ENCODE measurements at places on chromosomes 7 and 10.

- DNase-seq, result no peak
Observed at GRCh38 chr7:105315357-105315756, 73.4 kb downstream of the SRPK2 start.

- no peak for DNase-seq
Observed at GRCh38 chr10:132873395-132873794, 69.0 kb downstream of the CFAP46 start.

GRCh38 chr10:114131094-114131493, 42.9 kb downstream of the CCDC186 start:
- no peak for DNase-seq

DNA sequence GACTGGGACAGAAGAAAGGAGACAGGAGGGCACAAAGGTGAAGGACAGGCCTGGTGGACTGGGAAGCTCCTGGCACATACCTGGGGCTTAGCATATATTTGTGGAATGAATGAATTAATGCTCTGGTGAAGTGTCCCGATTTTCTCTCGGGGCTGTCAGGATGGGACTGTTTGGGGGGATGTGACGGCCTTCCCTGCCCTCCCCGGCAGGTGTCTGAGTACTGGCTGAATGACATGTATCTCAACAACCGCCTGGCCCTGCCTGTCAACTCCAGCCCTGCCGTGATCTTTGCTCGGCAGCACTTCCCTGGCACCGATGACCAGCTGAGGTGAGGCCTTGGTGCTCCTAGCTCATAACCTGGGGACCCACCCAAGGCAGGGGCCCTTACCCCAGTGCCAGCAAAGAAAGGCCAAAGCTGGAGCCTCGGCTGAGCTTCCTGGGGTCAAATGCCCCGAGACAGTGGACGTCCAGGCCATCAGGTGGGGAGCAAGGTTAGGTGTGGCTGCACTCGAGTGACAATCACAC, 6.5 kb downstream of the CHAT start:
- no peak for DNase-seq

DNA sequence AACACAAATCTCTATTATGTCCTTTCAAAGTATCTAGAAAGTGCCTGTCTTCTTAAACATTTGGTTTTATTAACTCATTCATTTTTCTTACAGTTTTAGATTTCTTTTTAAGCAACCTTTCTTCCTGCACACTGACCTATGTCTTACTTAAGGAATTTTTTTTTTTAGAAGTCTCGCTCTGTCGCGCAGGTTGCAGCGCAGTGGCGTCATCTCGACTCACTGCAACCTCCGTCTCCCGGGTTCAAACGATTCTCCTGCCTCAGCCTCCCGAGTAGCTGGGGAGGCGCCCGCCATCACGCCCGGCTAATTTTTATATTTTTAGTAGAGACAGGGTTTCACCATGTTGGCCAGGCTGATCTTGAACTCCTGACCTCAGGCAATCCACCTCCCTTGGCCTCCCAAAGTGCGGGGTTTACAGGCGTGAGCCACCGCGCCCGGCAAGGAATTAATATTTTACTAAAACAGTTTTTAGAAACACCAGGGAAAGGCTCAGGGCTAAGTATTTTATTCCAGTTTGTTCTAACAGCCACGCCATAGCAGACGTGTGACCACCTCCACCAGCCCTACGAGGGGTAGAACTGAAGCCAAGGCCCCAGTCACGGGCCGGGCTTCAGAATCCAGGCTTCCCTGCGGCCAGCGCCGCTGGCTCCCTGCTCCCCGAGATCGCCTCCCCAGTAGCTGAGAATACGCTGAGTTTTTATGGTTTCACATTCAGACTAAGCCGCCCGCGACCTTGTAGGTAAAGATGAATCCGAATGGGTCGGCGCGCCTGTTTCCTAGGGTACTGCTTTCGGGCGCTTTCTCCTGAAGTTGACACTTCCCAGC, 941 bp upstream of the LUC7L2 start:
- DNase-seq, result no peak

GRCh38 chr7:117493460-117493859, 13.6 kb downstream of the CFTR start:
- no peak for DNase-seq

DNA sequence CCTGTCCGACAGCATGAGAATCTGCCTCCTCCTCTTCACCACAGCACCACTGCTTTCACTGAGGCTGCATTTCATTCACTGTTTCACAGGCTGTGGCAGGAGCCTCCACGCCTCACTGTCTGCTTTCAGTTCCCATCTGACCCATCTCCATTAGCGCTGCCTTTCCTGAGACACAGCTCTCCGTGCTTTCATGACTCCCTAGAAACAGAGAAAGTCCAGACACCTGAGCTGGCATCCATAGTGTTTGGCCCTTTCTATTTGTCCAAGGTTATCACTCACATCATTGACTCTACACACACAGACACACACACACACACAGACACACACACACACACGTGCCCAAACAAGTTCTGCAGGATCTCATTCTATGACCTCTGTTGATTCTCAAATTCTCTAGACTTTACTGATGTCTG, 5.2 kb downstream of the LGI1 start:
- no peak for DNase-seq

- no peak for DNase-seq
Observed at GRCh38 chr7:79221211-79221610, 232.3 kb downstream of the MAGI2 start.

DNA sequence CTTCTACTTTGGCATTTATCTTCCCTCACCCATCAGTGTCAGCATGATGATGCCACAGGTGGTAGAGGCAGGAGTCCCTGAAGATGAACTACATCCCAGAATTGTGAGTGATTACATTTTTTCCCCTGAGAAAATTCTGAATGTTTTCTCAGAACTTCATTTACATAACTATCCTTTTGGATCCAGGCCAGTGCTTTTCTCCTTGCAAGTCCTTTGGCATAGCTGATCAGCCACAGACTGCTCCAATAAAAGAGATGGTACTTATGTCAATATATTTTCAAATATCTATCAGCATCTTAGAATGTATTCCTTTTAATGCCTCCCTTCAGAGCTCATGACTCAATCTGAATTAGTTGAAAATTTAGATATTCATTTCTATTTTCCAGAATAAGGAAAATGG, 135.5 kb downstream of the IQUB start:
- DNase-seq, result no peak

GRCh38 chr10:72689660-72690059, 2.3 kb upstream of the MCU start:
- no peak for DNase-seq

GRCh38 chr10:103442031-103442461, 10.1 kb downstream of the CALHM2 start:
- DNase-seq, result no peak

- DNase-seq, result no peak
Observed at GRCh38 chr7:91446819-91447218, 182.6 kb downstream of the FZD1 start.

GRCh38 chr7:155482511-155483183, 24.7 kb downstream of the EN2 start:
- DNase-seq, result no peak

- no peak for DNase-seq
Observed at GRCh38 chr7:80346704-80347103, 165.2 kb downstream of the GNAT3 start.

DNA sequence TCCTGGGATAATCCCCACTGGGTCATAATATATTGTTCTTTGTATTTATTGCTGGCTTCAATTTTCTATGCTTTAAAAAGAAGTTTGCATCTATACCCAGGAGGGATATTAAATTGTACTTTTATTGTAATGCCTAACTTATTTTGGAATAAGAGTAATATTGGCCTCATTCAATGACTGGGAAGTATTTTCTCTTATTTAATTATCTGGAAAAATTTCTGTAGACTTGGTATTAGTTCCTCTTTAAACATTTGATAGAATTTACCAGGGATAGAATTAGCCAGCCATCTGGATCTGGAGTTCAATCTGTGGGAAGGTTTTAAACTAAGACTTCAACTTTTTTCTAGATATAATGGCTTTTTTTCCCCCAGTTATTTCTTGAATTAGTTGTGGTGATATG, 115.2 kb upstream of the ZNF32 start:
- DNase-seq, result no peak

DNA sequence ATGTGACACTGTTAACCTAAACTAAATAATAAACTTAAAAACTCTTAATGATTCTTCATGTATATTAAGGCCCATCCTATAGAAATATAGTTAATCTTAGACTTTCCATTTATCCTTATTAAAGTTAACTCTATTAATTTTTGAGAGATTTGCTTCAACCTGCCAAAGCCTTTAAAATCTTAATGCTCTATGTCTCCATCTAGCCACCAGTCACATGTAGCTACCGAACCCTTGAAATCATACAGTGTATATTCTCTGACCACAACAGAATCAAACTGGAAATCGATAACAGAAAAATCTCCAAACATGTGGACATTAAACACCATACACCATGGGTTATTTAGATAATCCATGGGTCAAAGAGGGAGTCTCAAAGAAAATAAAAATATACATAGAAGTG, 51.9 kb downstream of the ASZ1 start:
- DNase-seq, result no peak

GRCh38 chr10:114874827-114875411, 53.3 kb downstream of the FHIP2A start:
- peak; percentile 75 for DNase-seq

- no peak for DNase-seq
Observed at GRCh38 chr7:46710927-46711326, 789.9 kb upstream of the IGFBP3 start.

DNA sequence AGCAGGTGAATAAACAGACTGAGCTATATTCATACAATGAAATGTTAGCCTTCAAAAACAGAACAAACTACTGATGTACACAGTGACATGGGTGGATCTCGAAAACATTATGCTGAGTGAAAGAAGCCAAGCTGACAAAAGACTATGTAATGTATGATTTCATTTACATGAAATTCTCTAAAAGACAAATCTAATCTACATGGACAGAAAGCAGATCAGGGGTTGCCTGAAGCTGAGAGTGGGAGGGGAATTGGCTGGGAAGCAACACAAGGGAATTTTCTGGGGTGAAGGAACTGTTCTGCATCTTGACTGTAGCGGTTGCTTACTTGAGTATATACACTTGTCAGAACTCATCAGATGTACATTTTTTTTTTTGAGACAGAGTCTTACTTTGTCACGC, 121.7 kb upstream of the SVIL start:
- DNase-seq, result no peak

GRCh38 chr10:17512341-17513001, 58.1 kb upstream of the ST8SIA6 start:
- no peak for DNase-seq

GRCh38 chr7:111018960-111019736, 71.8 kb upstream of the LRRN3 start:
- DNase-seq, result no peak

DNA sequence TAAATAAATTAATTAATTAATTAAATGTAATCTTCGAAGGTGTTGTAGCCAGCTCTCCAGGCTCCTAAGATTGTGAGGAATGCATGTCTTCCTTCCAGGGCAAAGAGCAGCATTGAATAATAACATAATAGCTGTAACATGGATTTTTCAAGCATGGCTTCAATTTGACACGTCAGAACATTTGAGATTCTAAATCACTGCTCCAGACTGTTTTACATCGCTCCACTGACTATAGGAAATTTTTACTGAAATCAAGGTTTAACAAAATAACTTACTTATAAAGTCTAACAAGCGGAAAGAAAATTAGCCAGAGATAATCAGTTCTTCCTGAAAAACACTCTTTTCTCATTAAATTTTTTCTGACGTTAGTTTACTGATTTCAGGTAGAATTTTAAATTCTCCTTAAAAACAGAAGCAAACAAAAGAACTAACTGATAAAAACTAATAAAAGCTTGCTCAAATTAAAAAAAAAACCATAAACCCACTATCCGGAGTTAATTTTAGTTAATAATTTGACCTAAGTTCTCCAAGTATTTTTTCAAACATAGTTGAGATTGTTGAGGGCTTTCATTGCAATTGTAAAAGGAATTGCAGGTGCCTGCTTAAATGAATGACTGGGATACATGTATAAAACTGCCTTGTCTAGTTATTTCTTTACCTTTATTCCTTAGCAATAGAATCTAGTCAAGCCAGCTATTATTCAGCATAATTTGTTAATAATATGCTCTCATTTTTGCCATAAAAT, 51.2 kb upstream of the SGCE start:
- no peak for DNase-seq

- no peak for DNase-seq
Observed at GRCh38 chr7:84136809-84137208, 57.8 kb downstream of the SEMA3A start.

- no peak for DNase-seq
Observed at GRCh38 chr7:73517241-73517995, 4.7 kb downstream of the BAZ1B start.

DNA sequence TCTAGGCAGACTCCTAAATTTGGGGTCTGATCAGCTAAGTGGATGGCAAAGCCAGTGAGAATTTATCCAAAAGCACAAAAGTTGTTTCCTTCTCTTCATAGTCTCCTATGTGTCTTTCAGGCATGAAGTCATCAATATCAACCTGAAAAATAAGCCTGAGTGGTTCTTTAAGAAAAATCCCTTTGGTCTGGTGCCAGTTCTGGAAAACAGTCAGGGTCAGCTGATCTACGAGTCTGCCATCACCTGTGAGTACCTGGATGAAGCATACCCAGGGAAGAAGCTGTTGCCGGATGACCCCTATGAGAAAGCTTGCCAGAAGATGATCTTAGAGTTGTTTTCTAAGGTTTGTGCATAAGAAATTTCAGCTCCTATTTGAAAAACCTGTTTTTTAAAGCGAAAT, 4.8 kb downstream of the GSTO1 start:
- no peak for DNase-seq

DNA sequence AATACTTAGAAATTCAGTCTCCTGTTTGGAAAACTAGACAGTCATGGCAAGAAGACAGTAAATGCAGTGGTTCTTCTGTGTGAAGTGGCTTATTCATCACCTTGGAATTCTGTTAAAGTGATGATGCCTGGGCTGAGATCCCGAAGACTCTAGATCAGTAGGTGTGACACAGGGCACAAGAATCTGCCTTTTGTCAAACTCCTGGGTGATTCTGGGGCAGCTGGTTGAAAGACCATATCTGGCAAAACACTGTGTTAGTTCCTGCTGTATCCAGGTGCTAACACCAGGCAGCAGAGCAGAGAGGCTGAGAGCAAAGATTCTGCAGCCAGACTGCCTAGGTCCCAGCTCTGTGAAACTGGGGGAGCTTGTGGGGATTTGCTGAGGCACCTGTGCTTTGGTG, 26.5 kb downstream of the MRC1 start:
- no peak for DNase-seq

- no peak for DNase-seq
Observed at GRCh38 chr7:100211342-100211780, 8.4 kb upstream of the PVRIG start.

Measured in H7 (cell line).